Liver (tissue), 10 donors: ENCODE measurements at places on chromosomes 6 and 20. TPM values are rescaled to one million over a fixed set of nuclear protein-coding genes. Genes with fewer than 3 reads are reported as not detected.
A peak's percentile ranks its signal among the peaks of the same experiment; 100 is the strongest.

DNA sequence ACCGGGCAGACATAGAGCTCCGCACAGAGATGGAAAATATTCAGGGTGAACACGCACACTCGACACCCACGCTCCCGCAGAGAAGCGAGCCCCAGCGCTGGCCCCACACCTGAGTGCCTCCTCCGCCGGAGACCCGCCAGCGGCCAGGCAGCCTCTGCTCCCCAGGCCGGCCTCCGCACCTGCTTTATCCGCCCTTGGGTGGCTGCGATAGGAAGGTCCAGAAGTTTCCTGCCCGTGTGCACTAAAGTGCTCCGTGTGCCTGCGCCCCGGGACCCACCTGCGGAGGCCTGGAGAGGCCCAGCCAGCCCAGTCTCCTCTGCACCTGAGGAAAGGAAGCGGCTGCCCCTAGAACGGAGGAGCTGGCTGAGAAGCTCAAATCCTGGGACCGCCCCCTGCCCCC, 10.8 kb upstream of the FOXC1 start:
- no peak overlapping the region for H3K4me3 ChIP-seq
- no peaks in the 10 kb centered on the region for H3K27me3 ChIP-seq
- H3K36me3 ChIP-seq = no peaks in the 10 kb centered on the region

DNA sequence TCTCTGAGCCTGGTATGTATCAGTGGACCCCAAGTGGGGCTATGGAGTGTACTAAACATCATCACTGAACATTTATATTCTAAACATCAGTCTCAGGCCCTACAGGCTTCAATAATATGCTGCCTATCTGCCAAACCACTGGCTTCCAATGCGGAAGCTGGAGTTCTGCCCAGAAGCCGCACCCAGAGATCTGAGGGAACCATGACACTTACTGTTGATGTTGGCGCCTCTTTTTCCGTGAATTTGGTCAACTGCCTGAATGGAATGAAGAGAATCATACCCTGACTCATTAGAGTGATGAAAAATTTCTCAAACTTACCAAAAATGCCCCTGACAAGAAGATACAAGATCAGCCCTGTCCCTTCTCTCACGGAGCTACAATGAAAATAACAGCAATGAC, 66.2 kb downstream of the SLC22A23 start:
- peak; percentile 70 for DNase-seq
- H3K27ac ChIP-seq = peak overlapping the region; percentile 61
- H3K4me1 ChIP-seq = peaks cover 2% of the 10 kb centered on the region
- no peaks in the 10 kb centered on the region for H3K27me3 ChIP-seq
- H3K4me3 ChIP-seq = no peak overlapping the region

DNA sequence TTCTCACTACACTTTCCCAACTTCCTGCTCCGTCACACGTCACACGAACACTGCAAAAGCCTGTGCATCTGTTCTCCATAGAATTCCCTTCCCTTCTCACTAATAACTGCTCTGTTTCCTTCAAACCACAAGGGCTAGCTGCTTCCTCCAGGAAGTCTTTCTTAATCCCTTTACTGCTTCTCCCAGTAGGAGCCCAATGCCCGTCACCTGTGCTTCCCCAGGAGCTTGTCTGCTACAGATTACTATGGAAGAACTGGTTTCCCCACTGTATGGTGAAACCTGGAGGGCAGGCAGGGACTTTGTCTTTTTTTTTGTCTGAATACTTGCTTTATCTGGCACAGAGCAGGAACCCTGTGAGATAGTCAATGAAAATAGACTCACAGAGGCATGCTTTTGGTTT, 444.7 kb upstream of the MAP3K7 start:
- no peak for DNase-seq
- no peak overlapping the region for H3K27ac ChIP-seq
- no peaks in the 10 kb centered on the region for H3K27me3 ChIP-seq
- H3K4me1 ChIP-seq = no peaks in the 10 kb centered on the region
- H3K36me3 ChIP-seq = no peaks in the 10 kb centered on the region

GRCh38 chr6:98787435-98787834, 46.9 kb upstream of the POU3F2 start:
- H3K27me3 ChIP-seq = no peaks in the 10 kb centered on the region
- no peak overlapping the region for H3K4me3 ChIP-seq
- DNase-seq = no peak
- no peaks in the 10 kb centered on the region for H3K4me1 ChIP-seq
- no peak overlapping the region for H3K27ac ChIP-seq

- no peaks in the 10 kb centered on the region for H3K27me3 ChIP-seq
- DNase-seq = no peak
- no peaks in the 10 kb centered on the region for H3K36me3 ChIP-seq
- no peak overlapping the region for H3K27ac ChIP-seq
These were observed 18.6 kb upstream of the EDN1 start for GRCh38 chr6:12271594-12271993.

GRCh38 chr6:56729719-56730118, 87.0 kb upstream of the DST start:
- no peaks in the 10 kb centered on the region for H3K36me3 ChIP-seq
- H3K4me1 ChIP-seq = peaks cover 8% of the 10 kb centered on the region
- no peak for DNase-seq
- no peak overlapping the region for H3K4me3 ChIP-seq
- no peaks in the 10 kb centered on the region for H3K27me3 ChIP-seq

GRCh38 chr20:45138561-45139300, 14.5 kb upstream of the WFDC12 start:
- no peaks in the 10 kb centered on the region for H3K27me3 ChIP-seq
- no peaks in the 10 kb centered on the region for H3K4me1 ChIP-seq
- H3K4me3 ChIP-seq = no peak overlapping the region
- H3K27ac ChIP-seq = no peak overlapping the region

DNA sequence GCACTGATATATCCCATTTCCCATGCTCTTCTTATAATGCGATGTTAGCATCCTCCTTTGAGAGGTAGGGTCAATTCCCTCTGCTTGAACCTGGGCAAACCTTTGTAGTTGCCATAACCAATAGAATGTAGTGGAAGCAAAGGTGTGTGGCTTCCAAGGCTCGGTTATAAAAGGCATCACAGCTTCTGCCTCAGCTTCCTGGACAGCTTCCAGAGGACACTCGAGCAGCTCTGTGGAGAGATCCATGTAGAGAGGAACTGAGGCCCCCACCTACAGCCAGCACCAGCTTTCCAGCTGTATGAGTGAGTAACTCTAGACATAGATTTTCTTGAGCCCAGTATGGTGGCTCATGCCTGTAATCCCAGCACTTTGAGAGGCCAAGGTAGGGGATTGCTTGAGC, 36.7 kb downstream of the FGD2 start:
- DNase-seq = no peak
- H3K36me3 ChIP-seq = no peaks in the 10 kb centered on the region
- H3K4me1 ChIP-seq = peaks cover 7% of the 10 kb centered on the region
- no peaks in the 10 kb centered on the region for H3K27me3 ChIP-seq
- no peak overlapping the region for H3K4me3 ChIP-seq

DNA sequence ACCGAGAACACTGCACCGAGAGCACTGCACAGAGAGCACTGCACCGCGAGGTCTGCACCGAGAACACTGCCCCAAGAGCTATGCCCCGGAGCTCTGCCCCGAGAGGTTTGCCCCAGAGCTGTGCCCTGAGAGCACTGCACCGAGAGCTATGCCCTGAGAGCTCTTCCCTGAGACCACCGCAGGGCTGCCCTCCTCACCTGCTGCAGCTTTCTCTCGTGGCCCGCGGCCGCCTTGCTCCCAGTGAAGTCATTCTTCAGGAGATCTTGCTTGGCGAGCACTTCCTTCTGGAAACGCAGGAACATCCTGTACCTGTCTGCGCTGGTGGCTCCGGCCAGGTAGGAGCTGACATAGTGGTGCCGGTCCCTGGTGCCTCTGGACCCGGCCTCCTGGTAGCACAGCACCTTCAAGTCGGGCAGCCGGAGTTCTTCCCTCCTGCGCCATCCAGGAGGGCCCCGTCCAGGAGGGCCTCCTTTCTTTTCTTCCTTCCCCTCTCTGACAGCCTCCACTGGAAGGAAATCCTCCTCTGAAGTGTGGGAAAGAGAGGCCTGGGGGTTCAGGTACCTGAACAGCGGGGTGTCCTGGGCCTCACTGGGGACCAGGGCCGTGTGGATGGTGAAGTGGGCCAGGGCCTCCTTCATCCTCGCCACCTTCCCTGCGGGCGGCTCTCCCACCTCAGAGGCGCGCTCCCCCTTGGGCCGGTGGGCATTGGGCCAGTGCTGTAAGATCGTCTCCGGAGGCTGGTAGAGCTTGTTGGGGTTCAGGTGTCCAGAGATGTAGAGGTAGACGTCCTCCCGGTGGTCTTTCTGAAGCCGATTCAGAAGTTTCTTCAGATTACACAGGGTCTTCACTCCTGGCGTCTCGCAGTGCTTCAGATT, 7.8 kb downstream of the C6orf118 start:
- no peaks in the 10 kb centered on the region for H3K4me1 ChIP-seq
- no peak overlapping the region for H3K27ac ChIP-seq
- no peak for DNase-seq
- H3K27me3 ChIP-seq = peaks cover 2% of the 10 kb centered on the region
- H3K4me3 ChIP-seq = no peak overlapping the region

GRCh38 chr20:64265201-64265600, 9.7 kb downstream of the PCMTD2 start:
- DNase-seq = no peak
- H3K36me3 ChIP-seq = peaks cover 2% of the 10 kb centered on the region
- no peak overlapping the region for H3K27ac ChIP-seq
- no peaks in the 10 kb centered on the region for H3K27me3 ChIP-seq
- no peak overlapping the region for H3K4me3 ChIP-seq

DNA sequence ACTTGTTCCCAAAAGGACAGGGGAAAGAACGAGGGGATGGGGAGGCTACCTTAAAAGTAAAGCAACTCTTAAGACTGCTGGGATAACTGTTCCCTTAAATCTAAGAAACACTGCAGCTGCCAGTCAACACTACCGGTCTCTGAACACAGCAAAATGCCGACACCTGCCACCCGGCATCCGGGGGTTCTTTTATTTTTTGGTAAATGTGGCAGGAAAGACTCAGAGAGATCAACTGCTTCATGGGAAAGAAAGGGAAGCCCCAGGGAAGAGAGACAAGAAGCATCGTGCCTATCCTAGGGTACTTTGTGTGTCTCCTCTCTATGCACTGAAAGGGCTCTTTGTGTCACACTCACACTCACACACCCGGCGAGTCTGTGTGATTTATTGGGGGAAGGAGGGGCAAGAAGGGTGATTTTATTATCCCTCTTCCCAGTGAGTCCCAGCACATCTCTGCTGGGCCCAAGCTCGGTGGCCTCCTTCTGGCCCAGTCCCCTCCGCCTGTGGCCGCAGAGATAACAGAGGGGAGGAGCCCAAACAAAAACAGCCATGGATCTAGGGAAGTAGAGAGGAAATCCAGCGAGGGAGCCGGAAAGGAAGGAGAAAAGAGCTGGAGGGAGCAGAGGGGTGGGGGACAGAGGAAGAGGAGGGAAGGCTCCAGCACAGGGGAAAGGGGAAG, 1.4 kb downstream of the FYN start:
- H3K36me3 ChIP-seq = no peaks in the 10 kb centered on the region
- peak overlapping the region; percentile 59 for H3K27ac ChIP-seq
- peak overlapping the region; percentile 17 for H3K4me3 ChIP-seq
- DNase-seq = peak; percentile 48
- H3K4me1 ChIP-seq = peaks cover 13% of the 10 kb centered on the region

DNA sequence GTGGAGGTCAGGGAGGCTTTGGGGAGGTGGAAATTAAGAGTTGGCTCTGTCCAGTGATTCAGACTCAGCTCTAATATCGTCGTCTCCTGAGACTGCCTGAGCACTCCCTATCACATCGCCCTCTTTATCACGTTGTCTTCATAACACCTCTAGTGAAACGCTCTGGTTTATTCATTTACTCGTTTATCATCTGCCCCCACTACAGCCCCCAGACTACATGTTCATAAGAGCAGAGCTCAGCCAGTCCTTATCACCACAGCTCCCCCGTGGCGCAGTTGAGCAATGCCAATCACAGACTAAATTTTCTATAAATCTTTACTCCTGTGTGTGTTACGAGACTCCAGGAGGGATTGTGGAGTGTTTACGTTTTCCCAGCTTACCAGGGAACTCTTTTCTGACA, 316.2 kb downstream of the ADGRB3 start:
- no peak overlapping the region for H3K27ac ChIP-seq
- no peak overlapping the region for H3K4me3 ChIP-seq
- no peaks in the 10 kb centered on the region for H3K4me1 ChIP-seq
- H3K36me3 ChIP-seq = no peaks in the 10 kb centered on the region
- no peaks in the 10 kb centered on the region for H3K27me3 ChIP-seq

DNA sequence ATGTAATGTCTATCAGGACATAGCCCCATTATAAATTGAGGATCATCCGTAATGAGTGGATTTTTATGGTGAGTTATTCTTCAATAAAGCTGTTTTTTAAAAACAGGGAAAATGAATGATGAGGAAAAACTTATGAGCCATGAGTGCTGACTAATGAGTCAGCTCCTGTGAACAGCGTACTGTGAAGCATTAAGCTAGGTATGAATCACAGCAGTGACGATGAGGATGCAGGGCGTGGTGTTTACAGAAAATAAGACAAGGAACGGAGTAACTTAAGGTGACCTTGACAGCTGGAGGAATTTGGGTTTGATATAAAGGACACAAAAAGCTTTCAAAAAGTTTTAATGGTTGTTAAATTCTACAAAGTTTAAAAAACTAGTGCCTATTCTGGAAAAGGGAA, 96.3 kb downstream of the FOXF2 start:
- H3K4me3 ChIP-seq = no peak overlapping the region
- no peak for DNase-seq
- H3K4me1 ChIP-seq = no peaks in the 10 kb centered on the region
- no peaks in the 10 kb centered on the region for H3K36me3 ChIP-seq
- H3K27ac ChIP-seq = no peak overlapping the region

GRCh38 chr6:31901953-31902643, at the start of gene ZBTB12:
Gene ZBTB12, minus strand, starts transcription at chr6:31902086. Its CDS starts 781 bp downstream, at chr6:31901305.
- no peaks in the 10 kb centered on the region for H3K36me3 ChIP-seq
- H3K27ac ChIP-seq = peak within 1 kb of the TSS; percentile 90
- H3K27me3 ChIP-seq = no peaks in the 10 kb centered on the region
- DNase-seq = peak; percentile 78
- peak within 1 kb of the TSS; percentile 61 for H3K4me3 ChIP-seq
- peaks cover 23% of the 10 kb centered on the region for H3K4me1 ChIP-seq

Gene OR2J3
- total RNA-seq = not detected

- peaks cover 13% of the 10 kb centered on the region for H3K4me1 ChIP-seq
- no peak overlapping the region for H3K4me3 ChIP-seq
- no peak overlapping the region for H3K27ac ChIP-seq
- no peak for DNase-seq
- no peaks in the 10 kb centered on the region for H3K27me3 ChIP-seq
These were observed 99.9 kb downstream of the TCP11 start for GRCh38 chr6:35041086-35041861.

GRCh38 chr20:62963614-62964397, 11.3 kb downstream of the SLC17A9 start:
- no peaks in the 10 kb centered on the region for H3K27me3 ChIP-seq
- no peak overlapping the region for H3K27ac ChIP-seq
- DNase-seq = no peak
- H3K4me3 ChIP-seq = no peak overlapping the region
- peaks cover 70% of the 10 kb centered on the region for H3K36me3 ChIP-seq

GRCh38 chr20:31739550-31739977, 474 bp downstream of the TPX2 start:
- H3K4me3 ChIP-seq = peak overlapping the region; percentile 60
- DNase-seq = no peak
- no peaks in the 10 kb centered on the region for H3K36me3 ChIP-seq
- H3K27me3 ChIP-seq = no peaks in the 10 kb centered on the region
- H3K4me1 ChIP-seq = peaks cover 8% of the 10 kb centered on the region

GRCh38 chr6:24517659-24518543, 23.1 kb downstream of the ALDH5A1 start:
- peaks cover 3% of the 10 kb centered on the region for H3K36me3 ChIP-seq
- no peak overlapping the region for H3K4me3 ChIP-seq
- H3K27ac ChIP-seq = no peak overlapping the region
- no peak for DNase-seq
- no peaks in the 10 kb centered on the region for H3K4me1 ChIP-seq
- H3K27me3 ChIP-seq = no peaks in the 10 kb centered on the region
